ENCODE measurements at places on chromosomes 3 and 15.

- no peak for DNase-seq
Observed at GRCh38 chr15:99542828-99543227, 23.0 kb upstream of the MEF2A start.

DNA sequence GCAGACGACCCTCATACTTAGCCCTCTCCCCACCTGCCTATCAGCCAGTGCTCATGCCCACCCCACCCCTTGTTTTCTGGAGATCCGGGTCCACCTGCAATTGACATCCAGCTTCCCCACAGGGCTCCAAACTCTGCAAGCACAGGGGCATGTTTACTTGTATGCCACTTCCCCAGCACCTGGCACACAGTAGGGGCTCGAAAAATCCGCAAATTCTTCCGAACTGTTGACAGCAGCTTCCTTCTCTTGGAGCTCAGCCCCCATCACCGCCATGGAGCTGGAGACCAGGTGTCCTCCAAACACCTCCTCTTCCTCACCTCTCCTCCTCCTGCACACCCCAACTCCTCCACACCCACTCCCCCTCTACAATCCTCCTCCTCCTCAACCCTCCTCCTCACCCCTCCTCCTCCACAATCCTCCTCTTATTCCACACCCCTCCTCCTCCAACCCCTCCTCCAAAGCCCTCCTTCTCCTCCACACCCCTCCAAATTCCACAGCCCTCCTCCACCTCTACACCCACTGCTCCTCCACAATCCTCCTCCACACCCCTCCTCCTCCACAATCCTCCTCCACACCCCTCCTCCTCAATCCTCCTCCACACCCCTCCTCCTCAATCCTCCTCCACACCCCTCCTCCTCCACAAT is 70.4 kb upstream of the BLM start:
- no peak for DNase-seq

DNA sequence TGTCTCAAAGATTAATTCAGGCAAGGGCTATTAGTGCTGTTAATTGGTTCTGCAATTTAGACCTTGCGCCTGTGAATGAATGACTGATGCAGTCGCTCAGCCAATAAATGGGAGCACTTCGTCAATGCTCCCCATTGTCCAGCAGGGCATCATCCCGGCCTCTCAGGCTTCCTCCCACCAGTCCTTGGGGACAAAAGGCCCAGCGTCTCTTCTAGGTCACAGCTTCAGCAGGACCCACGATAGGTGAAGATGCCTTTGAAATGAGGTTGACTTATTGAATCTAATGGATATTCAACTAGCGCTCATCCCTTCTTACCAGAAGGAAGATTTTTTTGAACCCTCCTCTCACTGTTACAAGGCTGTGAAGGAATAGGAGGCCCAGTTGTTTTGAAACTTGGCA is 47.7 kb upstream of the CLDN18 start:
- DNase-seq, result no peak

- DNase-seq, result no peak
Observed at GRCh38 chr3:42735615-42736014, 33.0 kb upstream of the HHATL start.

DNA sequence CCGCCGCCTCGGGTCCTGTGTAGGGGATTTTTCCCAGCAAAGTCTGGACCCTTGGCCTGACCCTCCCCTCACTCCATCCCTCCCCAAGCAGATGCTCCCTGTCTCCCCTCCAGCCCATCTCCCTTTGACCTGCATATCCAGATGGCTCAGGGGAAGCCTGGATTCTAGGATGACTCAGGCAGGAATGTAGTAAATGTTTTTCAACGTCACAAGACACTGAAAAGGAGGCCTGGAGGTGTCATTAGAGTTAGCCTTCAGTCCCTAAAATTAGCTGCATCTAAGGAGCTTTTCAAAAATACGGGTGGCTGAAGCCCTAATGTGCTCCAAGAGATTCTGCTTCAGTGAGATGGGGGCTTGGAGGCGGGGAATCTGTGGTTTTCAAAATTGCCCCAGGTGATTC is 7.2 kb downstream of the ACAN start:
- no peak for DNase-seq

GRCh38 chr3:193742628-193743027 is 149.6 kb downstream of the OPA1 start:
- DNase-seq, result no peak

DNA sequence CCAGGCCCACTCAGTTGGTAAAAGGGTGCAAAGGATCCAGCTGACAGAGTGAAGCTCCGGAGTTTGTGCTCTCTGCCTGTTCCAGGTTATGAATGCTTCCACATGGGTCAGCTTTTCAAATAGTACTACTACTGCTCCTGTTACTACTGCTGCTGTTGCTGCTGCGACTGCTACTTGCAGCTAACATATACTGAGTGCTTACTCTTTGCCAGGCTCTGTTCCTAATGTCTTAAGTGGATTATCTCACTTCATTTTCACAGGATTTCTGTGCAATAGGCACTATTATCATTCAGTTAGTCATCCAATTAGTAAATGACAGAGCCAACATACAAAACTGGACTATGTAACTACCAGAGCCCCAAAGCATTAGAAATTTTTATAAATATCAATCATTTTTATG is 106.5 kb downstream of the IQCH start:
- DNase-seq, result no peak

DNA sequence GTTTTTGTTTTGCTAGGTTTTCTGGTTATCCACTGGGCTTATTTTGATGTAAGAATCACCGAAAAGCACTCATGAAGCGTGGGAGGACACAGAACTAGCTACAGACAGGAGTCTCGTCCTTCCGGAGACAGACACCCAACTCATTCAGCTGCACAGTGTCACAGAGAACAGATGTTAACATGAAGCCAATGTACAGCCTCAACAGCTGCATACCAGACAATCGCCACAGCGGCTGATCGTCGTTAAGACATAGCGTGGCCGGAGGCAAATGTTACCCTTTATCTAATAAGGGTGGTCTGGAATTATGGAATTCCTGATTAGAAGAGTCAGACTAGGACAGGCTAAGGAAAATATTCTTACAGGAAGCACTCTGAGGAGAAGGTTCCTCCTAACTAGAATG is 1.1 kb upstream of the PYGO1 start:
- no peak for DNase-seq
